Brain pericyte (primary cell): ENCODE measurements at places on chromosomes 4 and X.
A peak's percentile ranks its signal among the peaks of the same experiment; 100 is the strongest.

DNA sequence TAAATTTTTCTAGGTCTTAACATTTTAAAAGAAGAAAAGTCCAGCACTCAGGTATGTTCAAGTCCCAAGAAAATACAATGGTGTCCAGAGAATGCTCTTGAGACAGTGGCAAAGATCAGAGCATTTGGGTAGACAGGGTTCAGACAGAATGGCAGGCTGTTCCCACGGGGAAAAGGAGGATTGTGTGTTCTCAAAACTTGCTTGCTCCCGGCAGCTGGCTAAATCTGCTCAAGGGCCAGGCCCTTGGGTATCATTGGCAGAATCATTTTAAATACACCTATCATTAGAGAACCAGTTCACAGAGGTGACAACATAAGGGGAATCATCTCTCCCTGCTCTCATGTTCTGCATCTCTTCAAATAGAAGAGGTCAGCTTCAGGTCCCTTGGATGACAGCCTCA, 456.3 kb downstream of the DTHD1 start:
- no peak for DNase-seq

DNA sequence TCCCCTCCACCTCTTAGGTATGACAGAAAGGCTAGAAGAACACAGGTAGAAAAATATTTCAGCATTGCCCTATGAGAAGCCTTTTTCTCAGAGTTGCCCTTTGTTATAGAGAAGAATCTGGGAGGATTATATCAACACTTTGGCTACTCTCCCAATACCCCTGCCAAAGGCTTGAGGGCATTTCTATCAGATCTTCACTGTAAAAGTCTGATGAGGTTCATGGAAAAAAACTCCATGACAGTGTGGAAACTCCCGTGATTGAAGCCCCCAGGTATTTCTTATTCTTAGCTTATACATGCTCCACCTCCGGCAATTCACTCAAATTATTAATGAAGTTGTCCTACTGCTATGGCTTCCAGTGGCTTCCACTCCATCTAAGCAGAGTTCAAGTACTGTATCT, 753.6 kb downstream of the CENPC start:
- no peak for DNase-seq

- DNase-seq = no peak
These were observed 351.4 kb downstream of the UNC5C start for GRCh38 chr4:95197353-95197752.

- DNase-seq = no peak
These were observed 22.8 kb downstream of the NELFA start for GRCh38 chr4:1985780-1986577.

- DNase-seq = no peak
These were observed 273.3 kb downstream of the SH2D1A start for GRCh38 chrX:124619710-124620109.

GRCh38 chr4:84597450-84597849, 14.5 kb downstream of the CDS1 start:
- no peak for DNase-seq

GRCh38 chrX:700936-701335, 70.3 kb downstream of the SHOX start:
- DNase-seq = no peak

DNA sequence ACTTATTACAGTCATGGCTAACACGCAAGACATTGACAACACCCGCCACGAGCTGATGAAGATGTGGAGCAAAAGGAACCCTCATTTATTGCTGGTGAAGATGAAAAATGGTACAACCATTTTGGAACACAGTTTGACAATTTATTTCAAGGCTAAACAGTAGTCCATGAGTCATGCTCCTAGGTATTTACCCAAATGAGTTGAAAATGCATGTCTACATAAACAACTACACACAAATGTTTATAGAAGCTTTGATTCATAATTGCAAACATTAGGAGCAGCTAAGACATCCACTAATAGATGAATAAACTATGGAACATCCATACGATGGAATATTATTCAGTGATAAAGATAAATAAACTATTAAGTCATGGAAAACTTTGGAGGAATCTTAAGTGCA, 580.1 kb downstream of the RAPGEF2 start:
- no peak for DNase-seq

DNA sequence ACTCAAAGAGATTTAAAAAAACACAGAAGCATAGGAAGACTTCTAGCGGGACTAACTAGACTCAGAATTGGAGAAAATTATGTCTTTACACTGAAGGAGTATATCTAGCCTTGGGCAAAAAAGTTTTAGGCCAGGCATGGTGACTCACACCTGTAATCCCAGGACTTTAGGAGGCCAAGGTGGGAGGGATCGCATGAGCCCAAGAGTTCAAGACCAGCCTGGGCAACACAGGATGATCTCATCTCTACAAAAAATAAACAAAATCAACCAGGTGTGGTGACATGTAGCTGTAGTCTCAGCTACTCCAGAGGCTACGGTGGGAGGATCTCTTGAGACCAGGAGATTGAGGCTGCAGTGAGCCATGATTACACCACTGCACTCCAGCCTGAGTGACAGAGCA, 99.5 kb downstream of the NEUROG2 start:
- DNase-seq = no peak

- DNase-seq = peak; percentile 16
These were observed 337.7 kb downstream of the BMPR1B start for GRCh38 chr4:95095348-95095974.

DNA sequence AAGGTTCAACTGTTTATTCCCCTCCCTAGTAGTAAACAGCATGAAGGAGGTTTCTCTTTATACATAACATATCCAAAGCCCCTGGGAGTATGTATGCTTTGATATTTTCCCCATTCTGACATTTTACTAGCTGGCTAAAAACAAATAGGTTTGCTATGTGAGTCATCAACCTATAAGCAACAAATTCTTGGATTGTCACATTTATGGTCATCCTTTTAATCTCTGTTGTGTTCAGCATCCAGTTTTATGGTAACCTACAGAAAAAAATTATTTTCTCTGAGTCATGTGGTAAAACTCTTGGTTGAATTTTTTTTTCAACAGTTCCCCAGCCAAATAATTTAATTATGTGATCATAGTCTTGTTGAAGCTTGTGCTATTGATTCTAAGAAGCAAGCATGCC, 734.1 kb downstream of the ADGRL3 start:
- DNase-seq = no peak

- DNase-seq = no peak
These were observed 1973.6 kb upstream of the AGA start for GRCh38 chr4:179415847-179416223.

DNA sequence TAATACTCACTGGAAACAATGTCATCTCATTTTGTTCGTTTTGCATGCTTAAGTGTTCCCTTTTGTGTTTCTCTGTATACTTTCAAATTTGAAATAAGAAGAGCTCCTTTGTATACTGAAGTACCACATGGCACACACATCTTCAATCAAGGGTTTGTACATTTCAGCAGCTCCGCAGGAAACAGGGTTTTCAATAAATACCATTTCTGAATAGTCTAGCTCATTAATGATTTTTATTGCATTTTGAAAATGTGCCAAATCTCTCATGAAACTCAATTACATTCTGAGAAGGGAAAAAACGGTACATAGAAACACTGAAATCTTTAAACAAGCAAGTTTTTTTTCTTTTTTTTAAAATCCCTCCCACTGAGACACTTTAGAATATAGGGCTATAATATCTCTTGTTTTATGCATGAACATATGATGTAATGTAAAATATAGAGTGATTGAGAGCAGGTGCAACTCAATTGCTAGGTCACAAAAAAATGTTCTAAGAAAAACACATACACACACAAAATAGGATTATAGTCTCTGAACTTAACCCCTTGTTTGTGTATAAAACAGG, 914.2 kb upstream of the PCDH7 start:
- no peak for DNase-seq

- DNase-seq = no peak
These were observed 118.4 kb downstream of the TSPAN7 start for GRCh38 chrX:38679695-38680094.

GRCh38 chrX:37904833-37905232, 57.5 kb upstream of the DYNLT3 start:
- DNase-seq = no peak

- no peak for DNase-seq
These were observed 96.8 kb upstream of the FRAS1 start for GRCh38 chr4:77960367-77960766.

DNA sequence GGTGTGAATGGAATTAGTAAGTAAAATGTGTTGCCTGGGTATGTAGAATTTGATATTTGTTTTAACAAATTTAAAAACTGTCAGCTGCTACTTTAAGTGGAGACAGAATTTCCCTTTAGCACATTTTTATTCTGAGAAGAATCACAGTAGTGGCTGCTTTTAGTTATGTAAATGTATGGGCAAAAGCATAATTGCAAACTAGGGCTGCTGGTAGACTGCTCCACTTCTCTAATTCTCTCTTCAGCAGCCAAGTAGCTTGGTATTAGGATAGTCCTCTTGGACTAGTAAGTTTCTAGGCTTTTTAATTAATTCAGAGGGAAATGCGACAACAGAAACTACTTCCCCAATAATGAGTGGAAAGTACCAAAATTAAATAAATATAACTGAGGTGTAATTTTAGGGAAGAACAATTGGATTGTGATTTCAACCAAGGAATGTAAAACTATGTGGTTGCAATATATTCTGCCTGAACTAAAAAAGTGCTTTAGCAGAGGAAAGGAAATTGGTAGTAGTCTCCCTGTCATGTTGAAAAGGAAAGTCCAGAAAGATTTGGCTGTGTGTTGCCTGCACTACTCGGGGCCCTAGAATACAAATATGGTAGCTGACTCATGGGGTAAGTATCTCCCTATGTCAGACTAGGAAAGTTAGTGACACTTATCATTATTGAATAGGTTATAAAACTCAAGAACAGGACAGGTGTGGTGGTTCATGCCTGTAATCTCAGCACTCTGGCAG, 9.2 kb upstream of the EIF4E start:
- no peak for DNase-seq

- no peak for DNase-seq
These were observed 584.4 kb upstream of the AADAT start for GRCh38 chr4:170674176-170674575.

- no peak for DNase-seq
These were observed 249.8 kb downstream of the ANTXR2 start for GRCh38 chr4:79823148-79823763.

- no peak for DNase-seq
These were observed 202.4 kb downstream of the RTL9 start for GRCh38 chrX:110561034-110561433.

DNA sequence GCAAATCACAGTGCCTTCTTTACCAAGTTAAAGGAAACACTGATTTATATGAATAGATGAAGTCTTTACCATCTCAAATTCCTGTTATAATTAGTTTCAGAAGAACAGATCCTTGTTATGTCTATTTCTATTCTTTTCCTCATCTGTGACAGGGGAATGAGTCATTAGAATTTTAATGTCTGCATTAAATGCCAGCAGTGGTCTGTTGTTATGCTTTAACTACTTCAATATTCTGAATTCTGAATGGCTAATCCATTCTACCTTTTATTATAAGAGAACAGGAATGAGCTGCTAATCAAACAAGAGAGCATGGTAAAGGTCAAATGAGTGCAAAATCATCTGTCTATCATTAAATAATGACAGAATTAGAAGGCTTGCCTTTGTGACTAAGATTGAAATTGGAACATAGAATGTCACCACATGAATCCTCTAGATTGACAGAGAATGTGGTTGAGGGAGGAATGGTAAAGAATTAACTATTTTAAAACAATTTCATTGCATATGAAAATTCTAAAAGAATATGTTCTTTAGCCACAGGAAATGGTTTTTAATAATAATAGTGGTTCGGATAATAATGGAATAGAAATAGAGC, 935.5 kb downstream of the ADGRL3 start:
- no peak for DNase-seq

DNA sequence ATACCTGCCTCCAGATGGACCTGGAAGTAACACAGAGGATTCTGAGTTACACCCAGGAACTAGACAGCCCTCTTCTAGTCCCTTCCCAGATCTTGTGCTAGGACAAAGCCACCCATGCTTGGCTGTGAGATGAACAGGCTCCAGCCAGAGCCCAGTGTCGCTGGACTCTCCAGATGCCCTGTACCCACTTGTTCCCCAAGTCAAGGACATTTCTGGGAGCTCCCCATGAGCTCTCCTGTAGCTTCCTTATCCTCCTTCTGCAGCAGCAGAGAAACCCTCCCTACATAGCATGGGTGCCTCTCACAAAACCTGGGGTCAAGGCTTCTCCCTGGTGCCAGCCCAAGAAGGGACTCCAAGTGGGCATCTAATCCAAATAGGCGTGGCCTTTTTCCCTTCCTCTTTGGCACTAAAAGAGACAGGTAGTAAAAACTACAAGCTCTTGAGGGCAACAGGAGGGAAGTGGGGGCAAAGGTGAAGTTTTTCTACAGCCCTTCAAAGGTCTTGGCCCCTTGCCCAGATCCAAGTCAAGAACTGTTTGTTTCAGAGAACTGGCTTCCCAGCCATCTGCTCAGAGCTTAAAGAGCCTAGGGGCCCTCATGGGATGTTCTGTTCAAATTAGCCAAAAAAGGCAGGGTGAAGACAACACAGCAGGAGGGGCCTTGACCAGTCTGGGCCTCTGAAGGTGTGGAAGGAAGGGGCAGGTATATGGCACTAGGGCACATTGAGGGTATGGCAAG, 8.5 kb upstream of the ERCC6L start:
- no peak for DNase-seq

GRCh38 chrX:71492231-71493065, 40.5 kb upstream of the OGT start:
- DNase-seq = no peak

GRCh38 chr4:94345266-94345665, 2.6 kb upstream of the HPGDS start:
- DNase-seq = no peak

DNA sequence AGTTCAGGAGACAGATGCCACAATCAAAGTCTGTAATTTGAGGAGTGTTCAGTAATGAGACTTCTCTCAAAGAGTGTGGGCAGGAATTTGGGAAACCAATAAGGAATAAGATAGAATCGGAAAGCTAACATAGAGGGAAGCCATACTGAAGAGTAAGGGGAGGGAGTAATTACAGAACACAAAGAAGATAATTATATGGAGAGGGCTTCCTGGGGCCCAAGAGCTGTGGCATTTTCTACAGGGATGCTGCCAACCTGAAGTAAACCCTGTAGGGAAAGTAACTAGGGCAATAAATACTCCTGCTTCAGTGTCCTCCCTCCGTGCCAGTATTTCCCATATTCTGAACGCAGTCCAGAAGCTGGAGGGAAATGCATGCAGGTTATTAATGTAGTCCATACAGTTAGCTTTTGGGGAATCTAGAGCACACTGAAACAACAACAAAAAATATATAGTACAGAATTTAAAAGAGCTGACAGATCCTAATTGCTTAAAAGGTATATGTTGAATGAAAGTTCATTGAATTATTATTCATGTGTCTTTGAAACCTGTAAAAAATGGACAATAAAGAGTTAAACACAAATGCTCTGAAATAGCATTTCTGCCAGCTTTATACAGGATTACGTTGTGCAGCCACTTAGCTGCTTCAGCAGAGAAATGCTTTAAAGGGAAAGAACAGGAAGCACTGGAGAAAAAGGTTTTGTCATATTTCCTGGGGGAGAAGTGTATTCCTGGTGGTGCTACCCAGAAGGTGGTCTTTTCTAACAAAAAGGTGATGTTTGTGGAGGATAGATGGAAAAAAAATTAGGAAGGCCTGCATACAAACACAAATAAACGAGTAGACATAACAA, 48.0 kb downstream of the CXXC4 start:
- no peak for DNase-seq

- DNase-seq = no peak
These were observed 460.3 kb downstream of the MID1IP1 start for GRCh38 chrX:39261446-39262147.

GRCh38 chrX:110146521-110146920, 143.6 kb downstream of the TMEM164 start:
- no peak for DNase-seq

GRCh38 chr4:1328267-1329155, 18.5 kb upstream of the UVSSA start:
- no peak for DNase-seq

GRCh38 chrX:19592952-19593351, 77.6 kb upstream of the MAP3K15 start:
- no peak for DNase-seq
